ENCODE measurements at places on chromosomes 12 and 14.
A peak's percentile ranks its signal among the peaks of the same experiment; 100 is the strongest.

- no peaks in the 10 kb centered on the region for H3K36me3 ChIP-seq
- peak overlapping the region; percentile 92 for H3K4me3 ChIP-seq
- peak overlapping the region; percentile 97 for H3K27ac ChIP-seq
- no peaks in the 10 kb centered on the region for H3K4me1 ChIP-seq
These were observed 1.0 kb downstream of the FGFR1OP2 start for GRCh38 chr12:26939192-26939832.

DNA sequence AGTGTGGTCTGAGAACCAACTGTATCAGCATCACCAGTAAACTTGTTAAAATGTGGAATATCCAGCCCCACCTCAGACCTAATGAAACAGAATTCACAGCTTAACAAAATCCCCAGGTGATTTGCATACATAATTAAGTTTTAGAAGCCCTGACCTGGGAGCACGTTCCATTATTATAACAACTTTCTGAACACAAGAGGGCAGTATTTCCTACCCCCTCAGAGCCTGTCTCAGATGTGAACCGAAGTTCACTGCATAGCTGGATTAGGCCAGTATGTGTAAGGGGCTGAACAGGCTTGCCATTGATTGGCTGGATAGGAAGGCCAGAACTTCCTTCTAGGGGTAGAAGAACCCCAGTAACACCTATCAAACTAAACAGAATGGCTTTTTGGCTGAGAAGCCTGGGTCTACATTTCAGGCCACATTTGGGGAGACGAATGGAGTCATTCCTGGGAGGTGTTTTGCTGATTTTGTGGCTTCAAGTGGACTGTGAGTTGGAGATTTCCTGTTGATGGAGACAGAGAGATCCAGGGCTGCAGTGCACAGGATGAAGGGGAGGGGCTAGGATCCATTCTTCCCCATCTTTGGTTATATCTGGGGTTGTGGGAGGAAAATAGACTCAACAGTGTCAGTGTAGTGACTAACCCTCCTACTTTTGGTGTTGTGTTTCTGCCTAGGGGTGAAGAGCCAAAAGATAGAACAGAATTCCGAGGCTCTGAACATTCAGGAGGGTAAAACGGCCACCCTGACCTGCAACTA is 94.7 kb upstream of the OR4E1 start:
- no peaks in the 10 kb centered on the region for H3K36me3 ChIP-seq
- no peak overlapping the region for H3K4me3 ChIP-seq
- H3K27me3 ChIP-seq = no peaks in the 10 kb centered on the region
- H3K4me1 ChIP-seq = no peaks in the 10 kb centered on the region

- H3K4me3 ChIP-seq = no peak overlapping the region
- peaks cover 10% of the 10 kb centered on the region for H3K4me1 ChIP-seq
- DNase-seq = no peak
- H3K27ac ChIP-seq = peak overlapping the region; percentile 71
- no peaks in the 10 kb centered on the region for H3K27me3 ChIP-seq
These were observed 136.6 kb downstream of the FGD4 start for GRCh38 chr12:32536000-32536345.

DNA sequence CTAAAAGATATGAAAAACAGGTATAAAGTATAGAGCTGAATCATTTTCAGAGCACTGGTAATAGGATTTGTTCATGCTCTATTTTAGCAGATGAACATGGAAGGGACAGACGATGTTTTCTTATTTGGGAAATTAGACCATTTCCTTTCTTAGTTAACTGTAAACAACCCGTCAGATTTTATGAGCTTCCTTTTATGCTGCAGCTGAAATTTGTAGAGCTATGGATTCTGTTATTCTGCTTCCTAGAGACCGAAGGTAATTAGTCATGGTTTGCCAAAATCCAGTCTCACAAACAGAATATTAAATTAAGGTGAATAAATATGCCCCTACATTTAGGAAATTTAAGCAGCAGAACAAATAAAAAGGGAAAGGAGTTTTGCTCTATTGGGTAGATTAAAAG is 180.2 kb upstream of the SYT1 start:
- H3K4me3 ChIP-seq = no peak overlapping the region
- DNase-seq = no peak
- no peak overlapping the region for H3K27ac ChIP-seq
- H3K27me3 ChIP-seq = no peaks in the 10 kb centered on the region

DNA sequence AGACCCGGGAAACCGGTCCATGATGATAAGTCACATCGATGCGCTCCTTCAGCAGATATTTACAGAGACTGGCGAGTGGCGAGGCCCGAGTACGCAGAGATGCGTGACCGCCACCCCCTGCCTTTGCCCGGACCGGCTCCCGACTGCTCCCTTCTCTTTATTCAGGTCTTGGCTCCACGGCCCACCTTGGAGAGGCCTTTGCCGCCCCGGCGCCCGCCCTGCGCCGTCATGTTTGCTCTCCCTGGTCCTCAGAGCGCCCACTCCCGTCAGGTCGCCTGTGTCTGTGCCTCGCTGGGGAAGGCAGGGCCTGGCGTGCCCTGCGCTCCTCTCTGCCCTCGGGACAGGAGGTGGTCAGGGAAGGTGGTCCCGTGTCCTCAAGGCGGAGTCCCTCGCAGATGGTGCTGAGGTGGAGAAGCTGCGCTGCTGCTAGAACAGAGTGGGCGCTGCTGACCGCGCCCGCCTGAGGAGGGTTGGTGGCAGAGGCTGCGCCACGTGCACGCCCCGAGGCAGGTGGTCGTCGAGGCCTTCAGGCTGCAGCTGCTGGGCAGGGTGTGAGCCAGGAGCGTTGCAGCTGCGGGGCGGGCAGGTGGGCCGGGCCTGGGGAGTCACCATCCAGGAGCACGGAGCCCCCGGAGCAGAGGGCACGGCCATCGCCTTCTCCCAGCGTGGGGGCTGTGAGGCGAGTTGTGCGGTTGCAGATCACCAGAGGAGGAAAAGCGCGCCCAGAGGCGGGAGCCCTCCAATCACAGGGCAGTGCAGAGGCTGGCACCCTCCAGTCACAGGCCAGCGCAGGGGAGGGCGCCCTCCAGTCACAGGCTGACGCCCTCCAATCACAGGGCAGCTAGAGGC is 27.2 kb downstream of the DDX51 start:
- peaks cover 68% of the 10 kb centered on the region for H3K36me3 ChIP-seq
- H3K27ac ChIP-seq = no peak overlapping the region
- DNase-seq = no peak
- H3K4me1 ChIP-seq = no peaks in the 10 kb centered on the region
- no peak overlapping the region for H3K4me3 ChIP-seq
- H3K27me3 ChIP-seq = no peaks in the 10 kb centered on the region

- H3K27me3 ChIP-seq = no peaks in the 10 kb centered on the region
- H3K36me3 ChIP-seq = peaks cover 4% of the 10 kb centered on the region
- no peak for DNase-seq
- no peaks in the 10 kb centered on the region for H3K4me1 ChIP-seq
- H3K27ac ChIP-seq = no peak overlapping the region
- no peak overlapping the region for H3K4me3 ChIP-seq
These were observed 71.7 kb downstream of the SCN8A start for GRCh38 chr12:51662728-51663154.

DNA sequence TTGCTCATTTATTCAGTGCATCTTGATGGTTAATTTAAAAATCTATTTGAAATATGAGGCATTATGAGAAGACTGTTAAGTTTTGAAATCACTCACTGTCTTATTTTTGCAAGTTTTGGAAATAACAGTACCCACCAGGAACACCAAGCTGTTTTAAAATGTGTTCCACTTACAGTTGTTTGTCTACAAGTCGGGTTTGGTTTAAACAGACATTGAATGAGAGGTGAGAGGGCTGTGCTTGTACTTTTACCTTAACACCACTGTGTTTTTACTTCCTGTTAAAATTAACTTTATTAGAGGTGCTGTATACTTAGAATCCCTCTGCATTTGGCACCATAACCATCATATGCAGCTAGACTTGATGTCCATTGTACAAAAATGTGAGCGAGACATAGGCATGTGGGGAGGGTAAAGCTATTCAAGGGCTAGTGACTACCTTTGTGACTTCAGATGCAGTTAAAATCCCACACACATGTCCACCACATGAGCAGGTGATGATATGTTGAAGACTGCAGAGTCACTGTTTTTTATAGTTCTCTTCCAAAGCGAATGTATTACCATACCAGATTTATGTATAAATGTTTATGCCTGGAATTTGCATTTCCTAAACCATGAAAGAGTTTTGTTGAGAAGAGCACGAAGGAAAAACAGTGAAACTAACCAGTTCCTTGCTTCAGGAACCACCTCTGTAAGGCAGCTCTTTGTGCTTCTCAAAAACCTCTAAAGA is 12.9 kb downstream of the ELK3 start:
- H3K4me1 ChIP-seq = no peaks in the 10 kb centered on the region
- H3K4me3 ChIP-seq = no peak overlapping the region
- H3K27ac ChIP-seq = no peak overlapping the region
- no peak for DNase-seq
- H3K27me3 ChIP-seq = no peaks in the 10 kb centered on the region

GRCh38 chr12:108094056-108094649 is 34.9 kb upstream of the WSCD2 start:
- no peaks in the 10 kb centered on the region for H3K27me3 ChIP-seq
- no peaks in the 10 kb centered on the region for H3K36me3 ChIP-seq
- H3K27ac ChIP-seq = no peak overlapping the region
- no peak for DNase-seq

GRCh38 chr12:12922191-12922616 is 29.8 kb downstream of the GPRC5D start:
- H3K4me1 ChIP-seq = no peaks in the 10 kb centered on the region
- H3K4me3 ChIP-seq = no peak overlapping the region
- no peaks in the 10 kb centered on the region for H3K27me3 ChIP-seq
- no peak for DNase-seq

DNA sequence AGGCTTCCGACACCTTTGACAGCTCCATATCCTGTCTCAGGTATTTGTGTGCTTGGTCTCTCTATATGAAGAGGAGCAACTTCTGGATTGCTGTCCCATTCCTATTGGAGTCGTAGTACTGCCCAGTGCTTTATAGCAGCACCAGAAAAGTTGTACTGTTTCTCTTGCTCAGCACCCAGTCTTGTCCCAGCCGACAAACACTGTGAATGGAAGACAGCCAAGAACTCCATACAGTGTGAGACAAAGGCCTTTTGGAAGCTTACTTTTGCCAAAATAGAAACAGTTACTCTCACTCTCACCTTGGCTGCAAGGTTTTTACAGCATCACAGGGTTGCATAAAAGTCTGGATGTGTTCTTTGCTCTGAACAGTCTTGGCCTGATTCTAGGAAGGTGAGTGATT is 105.3 kb downstream of the TGFB3 start:
- H3K27ac ChIP-seq = peak overlapping the region; percentile 7
- no peak for DNase-seq
- H3K4me1 ChIP-seq = no peaks in the 10 kb centered on the region
- no peak overlapping the region for H3K4me3 ChIP-seq
- H3K36me3 ChIP-seq = no peaks in the 10 kb centered on the region

DNA sequence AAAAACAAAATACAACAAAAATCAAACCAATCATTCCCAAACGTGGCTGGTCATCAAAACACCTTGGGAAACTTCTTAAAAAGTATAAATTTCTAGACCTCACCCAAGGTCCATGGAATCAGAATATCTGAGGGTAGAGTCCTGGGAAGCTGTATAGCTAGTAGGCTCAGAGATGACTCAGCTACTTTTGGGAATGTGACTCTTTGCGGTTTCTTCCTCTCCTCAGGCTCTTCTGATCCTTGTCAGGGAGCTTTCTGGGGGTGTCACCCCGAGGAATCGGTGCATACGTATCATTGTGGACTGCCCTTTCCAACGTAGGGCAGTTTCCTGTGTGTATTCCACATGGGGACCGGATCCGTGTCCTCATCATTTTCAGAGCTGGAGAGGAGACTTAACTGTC is 14.8 kb downstream of the JDP2 start:
- peaks cover 6% of the 10 kb centered on the region for H3K4me1 ChIP-seq
- no peak overlapping the region for H3K27ac ChIP-seq
- no peaks in the 10 kb centered on the region for H3K27me3 ChIP-seq
- H3K36me3 ChIP-seq = peaks cover 30% of the 10 kb centered on the region
- DNase-seq = no peak

DNA sequence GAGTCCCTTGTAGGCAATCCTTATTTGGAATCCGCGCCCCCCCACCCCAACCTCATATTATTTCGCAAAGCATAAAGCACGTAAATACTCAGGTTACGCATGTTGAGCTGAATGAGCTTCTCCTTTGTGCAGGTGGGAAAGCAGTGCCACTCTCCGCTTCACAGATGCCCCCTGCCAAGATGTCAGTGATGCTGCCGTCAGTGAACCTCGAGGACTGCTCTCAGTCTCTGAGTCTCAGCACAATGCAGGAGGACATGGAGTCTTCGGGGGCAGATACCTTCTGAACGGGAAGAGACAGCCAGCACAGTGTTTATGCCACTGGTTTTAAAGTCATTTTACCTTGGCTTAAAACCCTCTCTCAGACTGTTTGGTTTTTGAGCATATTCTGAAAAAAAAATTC is 90.1 kb upstream of the DACT1 start:
- H3K27ac ChIP-seq = no peak overlapping the region
- DNase-seq = no peak
- no peaks in the 10 kb centered on the region for H3K4me1 ChIP-seq

- DNase-seq = no peak
- H3K27me3 ChIP-seq = no peaks in the 10 kb centered on the region
- no peak overlapping the region for H3K27ac ChIP-seq
- no peaks in the 10 kb centered on the region for H3K4me1 ChIP-seq
- no peak overlapping the region for H3K4me3 ChIP-seq
These were observed 226.1 kb downstream of the CHST11 start for GRCh38 chr12:104682790-104683279.

DNA sequence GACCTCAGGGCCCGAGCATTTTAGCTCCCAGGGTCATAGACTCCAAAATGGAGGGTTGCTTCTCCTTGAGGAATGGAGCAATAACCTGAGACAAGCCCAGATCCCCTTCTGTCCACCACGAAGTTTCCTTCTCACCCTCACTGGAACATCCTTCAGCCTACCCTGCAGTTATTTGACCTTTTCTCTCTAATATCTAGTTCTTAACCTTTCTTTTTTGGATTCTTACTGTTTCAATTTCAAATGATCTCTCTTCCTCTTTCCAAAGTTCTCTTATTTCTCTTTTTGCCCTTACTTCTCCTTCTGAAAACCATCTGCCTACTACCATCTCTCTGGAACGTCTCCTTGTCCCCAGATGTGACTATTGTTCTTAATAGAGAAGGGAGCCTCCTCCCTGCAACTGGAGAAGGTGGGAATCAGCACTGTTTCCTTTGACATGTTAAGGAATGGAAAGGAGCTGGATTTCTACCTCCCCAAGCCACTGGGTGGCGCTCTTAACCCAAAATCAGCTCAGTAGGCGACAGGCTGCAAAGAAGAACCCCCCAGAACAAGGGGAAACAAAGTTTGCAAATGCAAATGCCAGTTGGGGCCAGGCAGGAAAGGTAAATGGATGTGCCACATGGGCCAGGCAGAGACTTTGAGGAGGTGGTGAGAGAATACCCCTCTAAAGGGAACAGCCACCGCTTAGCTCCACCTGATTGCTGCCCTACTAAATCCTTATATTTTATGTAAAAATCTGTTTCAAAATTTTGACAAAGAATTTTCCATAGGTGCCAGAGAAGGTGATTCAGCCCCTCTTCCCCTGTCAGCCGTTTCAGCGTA is 22.4 kb upstream of the PDE1B start:
- no peaks in the 10 kb centered on the region for H3K36me3 ChIP-seq
- no peak overlapping the region for H3K27ac ChIP-seq
- DNase-seq = peak; percentile 52
- H3K4me1 ChIP-seq = no peaks in the 10 kb centered on the region
- H3K27me3 ChIP-seq = no peaks in the 10 kb centered on the region

All from spinal cord (tissue), 10 donors.